ENCODE measurements at places on chromosomes 2 and 18.

- DNase-seq = no peak
Observed at GRCh38 chr18:56433919-56434318, 204.5 kb downstream of the TXNL1 start.

GRCh38 chr18:80044072-80044471 lies 9.8 kb downstream of the RBFA start:
- DNase-seq = no peak

- DNase-seq = no peak
Observed at GRCh38 chr2:203681978-203682377, 24.5 kb upstream of the CD28 start.

DNA sequence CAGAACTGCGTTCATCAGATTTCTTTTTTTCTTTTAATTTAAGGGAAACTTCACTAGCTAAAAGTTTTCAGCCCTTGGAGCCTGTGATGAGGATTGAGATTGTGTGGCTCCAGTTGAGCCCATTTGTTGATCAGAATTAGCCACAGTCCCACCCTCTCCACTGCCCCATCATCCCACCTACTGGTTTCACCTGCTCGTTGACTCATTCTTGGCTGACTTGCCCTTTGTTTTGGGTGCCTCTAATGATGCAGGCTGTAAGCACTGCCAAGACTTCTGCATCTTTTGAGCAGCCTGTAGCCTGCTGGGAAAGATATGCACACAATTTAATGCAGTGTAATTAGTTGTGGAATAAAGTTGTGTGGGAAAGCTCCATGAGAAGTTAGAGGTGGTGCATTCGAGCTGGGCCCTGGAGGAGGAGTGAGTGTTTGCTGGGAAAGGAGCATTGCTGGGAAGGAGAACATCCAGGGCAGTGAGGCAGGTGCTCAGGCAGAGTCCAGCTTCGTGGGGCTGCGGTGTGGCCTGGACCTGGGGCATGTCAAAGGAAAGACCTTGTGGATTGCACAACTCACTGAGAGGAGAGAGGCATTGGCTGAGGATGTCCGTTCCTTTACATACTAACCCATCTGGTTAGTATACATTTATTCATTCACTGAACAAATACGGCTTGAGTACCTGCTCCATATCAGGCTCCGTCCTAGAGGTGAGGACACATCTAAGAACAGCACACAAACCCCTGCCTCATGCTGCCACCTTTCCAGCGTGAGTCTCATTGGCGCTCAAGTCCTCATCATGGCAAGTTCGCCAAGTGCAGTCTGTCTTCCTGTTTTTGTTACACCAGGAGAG lies 18.2 kb downstream of the ASPRV1 start:
- no peak for DNase-seq

DNA sequence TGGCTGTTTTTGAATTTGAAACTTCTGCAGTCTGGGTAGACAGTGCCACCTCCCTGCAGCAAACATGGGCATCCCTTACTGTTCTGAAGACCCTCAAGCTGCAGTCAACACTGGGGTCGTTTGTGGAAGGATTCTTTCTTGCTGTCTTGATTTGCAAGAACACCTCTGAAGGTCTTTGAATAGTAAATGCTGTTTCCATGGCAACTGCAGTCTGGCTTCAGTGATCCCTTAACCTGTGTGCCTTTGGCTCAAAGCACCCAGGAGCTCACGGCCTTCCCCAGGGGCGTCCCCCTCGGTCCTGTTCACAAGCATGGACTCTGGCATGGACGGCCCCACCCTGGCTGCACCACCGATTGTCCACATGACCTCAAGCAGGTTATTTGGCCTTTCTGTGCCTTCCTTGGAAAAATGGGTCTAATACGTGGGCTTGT lies 38.3 kb downstream of the LRRFIP1 start:
- DNase-seq = peak; percentile 51

DNA sequence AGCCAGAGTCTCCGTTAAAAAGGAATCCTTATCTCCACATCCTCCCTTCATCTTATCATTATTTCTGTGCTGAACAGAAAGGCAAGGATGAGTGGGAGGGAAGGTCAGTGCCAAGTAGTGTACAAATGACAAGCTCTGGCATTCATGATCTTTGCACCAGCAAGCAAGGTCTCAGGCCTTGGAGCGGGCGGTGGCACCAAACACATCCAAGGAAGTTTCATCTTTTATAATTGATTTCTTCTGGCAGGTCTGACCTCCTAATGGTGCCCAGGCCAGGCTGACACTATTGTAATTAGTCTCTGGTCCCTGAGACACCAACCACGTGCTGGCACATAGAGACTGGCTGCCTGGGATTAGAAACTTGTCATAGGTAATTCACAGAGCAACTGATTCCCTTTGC lies 336.6 kb downstream of the EN1 start:
- DNase-seq = no peak

- no peak for DNase-seq
Observed at GRCh38 chr2:49105506-49105905, 48.8 kb downstream of the FSHR start.
